ENCODE measurements at places on chromosomes 6 and 20.

DNA sequence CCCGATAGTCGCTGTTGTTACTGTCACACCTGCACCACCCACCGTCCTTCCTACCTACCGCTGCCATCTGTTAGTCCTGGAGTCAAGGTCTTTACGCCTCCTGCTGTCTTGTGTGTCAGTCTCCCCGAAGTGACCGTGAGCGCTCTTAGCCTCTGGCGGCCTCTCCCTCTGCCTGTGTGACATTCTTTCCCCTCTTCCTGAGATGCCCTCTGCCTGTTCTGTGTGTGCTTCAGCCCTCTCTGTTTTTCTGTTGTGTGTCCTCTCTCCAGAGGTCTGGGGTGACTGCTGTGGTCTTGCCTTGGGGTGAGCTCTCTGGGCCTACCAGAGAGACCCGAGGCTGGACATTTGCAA lies 54.9 kb downstream of the TCP11 start:
- DNase-seq: no peak

DNA sequence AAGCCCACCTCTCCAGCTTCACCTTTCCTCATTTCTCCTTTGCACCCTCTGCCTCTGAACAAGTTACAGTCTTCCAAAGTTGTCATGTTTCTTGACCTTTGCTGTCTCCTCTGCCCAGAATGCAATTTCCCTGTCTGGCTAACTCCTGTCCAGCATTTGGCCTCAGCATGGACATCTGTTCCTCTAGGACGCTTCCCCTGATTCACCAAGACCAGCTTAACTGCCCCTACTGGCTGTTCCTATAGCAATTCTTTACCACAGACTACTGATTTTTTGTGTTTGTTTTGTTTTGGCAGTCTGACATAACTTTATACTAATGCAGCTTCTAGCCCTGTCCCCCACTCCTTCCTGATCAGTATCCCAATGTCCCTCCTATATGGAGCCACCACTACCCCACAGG lies 13.4 kb downstream of the GNL1 start:
- DNase-seq: no peak

- no peak for DNase-seq
Observed at GRCh38 chr6:36113703-36114102, 16.6 kb upstream of the MAPK13 start.

- no peak for DNase-seq
Observed at GRCh38 chr6:160378218-160378617, 30.0 kb downstream of the SLC22A3 start.

- no peak for DNase-seq
Observed at GRCh38 chr6:74065705-74066104, 369.7 kb downstream of the CD109 start.

DNA sequence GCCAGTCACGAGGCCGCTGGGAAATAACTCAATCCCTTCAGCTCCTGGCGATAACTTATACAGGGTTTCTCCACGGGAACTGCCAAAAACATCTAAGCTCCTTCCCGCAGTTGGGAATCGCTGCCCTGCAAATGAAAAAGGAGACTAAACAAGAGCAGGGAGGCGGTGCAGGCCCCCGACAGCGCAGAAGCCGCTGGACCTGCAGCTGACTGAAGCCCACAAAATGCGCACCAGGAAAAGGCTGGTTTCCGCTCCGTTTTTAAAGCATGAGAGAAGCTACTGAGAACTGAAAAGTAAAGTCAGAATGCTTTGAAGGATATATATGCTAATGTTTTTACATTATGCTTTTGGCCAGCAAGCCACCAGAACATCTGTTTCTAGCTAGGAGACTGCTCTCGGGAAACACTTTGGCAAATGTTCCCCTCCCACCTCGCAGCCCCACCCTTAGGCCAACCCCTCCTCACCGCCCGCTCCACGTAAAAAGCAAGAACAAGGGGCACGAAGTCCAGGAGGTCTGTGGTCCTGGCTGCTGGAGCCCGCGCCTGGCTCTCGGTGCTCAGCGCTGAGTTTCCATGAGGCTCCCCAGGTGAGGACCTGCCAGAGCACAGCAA lies 90.5 kb downstream of the SOD2 start:
- no peak for DNase-seq

GRCh38 chr6:167719920-167720319 lies 106.8 kb upstream of the AFDN start:
- no peak for DNase-seq

- DNase-seq: no peak
Observed at GRCh38 chr6:42745083-42745639, 742 bp downstream of the TBCC start.

All from stimulated activated CD4-positive, alpha-beta T cell treated with anti-CD3 and anti-CD28 coated beads, TNF-alpha, amount 100 ng/mL, for 1 hour (primary cell).